ENCODE measurements at places on chromosomes 7 and 10. TPM values are rescaled to one million over a fixed set of nuclear protein-coding genes. Genes with fewer than 3 reads are reported as not detected.

GRCh38 chr7:78218051-78218450, 419.5 kb downstream of the PHTF2 start:
- no peaks in the 10 kb centered on the region for H3K27me3 ChIP-seq
- H3K27ac ChIP-seq = no peak overlapping the region
- H3K36me3 ChIP-seq = no peaks in the 10 kb centered on the region
- H3K4me3 ChIP-seq = no peak overlapping the region
- no peak for DNase-seq

DNA sequence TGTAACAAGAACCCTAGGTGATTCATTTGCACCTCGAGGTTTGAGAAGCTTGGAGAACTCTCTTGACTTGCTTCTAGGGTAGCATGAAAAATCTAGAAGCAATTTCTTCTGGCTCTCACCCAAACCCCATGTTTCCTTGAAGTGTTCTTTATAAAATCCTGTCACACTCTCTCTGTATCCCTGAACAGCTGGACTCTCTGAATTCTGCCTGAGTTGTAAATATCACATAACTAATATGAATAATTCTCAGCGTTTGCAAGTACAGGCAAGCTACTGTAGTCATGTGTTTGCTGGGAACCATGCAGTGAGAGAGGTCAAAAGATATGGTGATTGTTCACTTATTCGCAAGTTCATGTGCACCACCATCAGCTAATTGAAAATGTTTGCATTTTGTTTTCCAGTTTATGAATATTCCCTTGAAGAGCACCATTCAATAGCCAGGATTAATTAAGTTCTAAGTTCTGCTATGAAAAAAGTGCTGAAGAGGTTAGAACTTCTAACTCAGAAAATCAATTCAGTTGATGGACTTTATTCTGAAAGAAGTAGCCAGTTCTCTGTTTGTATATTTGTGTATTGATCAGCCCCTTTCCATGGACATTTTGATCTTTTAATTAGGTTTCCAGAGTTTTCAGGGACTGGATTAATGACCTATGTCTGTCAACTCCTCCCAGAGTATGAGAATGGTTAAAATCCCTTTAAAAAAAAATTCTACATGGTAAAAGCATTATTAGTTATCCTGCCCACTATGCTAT, 243.0 kb downstream of the PLXDC2 start:
- no peak for DNase-seq
- H3K36me3 ChIP-seq = no peaks in the 10 kb centered on the region
- H3K27me3 ChIP-seq = no peaks in the 10 kb centered on the region
- no peaks in the 10 kb centered on the region for H3K4me1 ChIP-seq
- H3K27ac ChIP-seq = no peak overlapping the region
- H3K4me3 ChIP-seq = no peak overlapping the region

GRCh38 chr10:63300801-63301200, 165.0 kb downstream of the JMJD1C start:
- no peaks in the 10 kb centered on the region for H3K27me3 ChIP-seq
- no peaks in the 10 kb centered on the region for H3K36me3 ChIP-seq
- no peaks in the 10 kb centered on the region for H3K4me1 ChIP-seq
- no peak overlapping the region for H3K4me3 ChIP-seq
- no peak overlapping the region for H3K27ac ChIP-seq

Gene MKX
- 0.63 TPM for total RNA-seq

Gene LHFPL3
- not detected for total RNA-seq
